ENCODE measurements at places on chromosomes 1 and 21.

DNA sequence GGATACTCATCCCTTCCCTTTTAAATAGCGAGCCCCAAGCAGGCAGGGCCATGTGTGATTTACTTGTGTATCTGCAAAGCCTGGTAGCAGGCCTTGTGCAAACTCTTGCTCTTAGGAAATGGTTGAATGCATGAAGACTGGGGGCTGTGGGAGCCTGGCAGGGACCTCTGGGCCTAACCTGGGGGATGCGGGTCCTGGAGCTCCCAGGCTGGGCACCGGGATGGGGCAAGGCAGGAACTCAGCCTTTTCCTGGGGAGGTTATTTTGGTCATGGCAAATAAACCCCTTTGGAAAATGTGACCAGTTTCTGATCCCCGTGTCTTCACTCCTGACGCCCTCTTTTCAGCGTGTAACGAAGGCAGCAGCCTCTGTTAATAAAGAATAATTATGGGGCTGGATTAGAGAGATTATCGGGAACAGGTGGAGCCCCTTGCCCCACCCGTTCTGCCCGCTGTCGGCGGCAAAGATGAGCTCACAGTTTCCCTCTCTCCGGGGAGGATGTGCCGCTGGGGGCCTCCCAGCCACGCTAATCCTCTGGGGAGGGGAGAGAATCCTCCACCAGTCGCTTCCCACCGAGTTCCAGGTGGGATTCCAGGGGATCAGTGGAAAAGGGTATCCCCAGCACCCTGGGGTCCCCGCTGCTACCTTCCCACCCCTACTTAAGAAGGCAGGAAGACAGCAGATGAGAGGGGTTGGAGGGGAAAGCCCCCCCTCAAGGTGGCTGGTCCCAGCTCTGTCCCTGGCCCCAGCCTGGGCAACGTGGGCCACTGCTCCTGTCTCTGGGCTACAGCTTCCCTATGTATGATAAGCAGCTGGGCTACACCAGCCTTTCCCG is 69.7 kb upstream of the WNT4 start:
- no peak for DNase-seq

- no peak for DNase-seq
These were observed 23.0 kb downstream of the ADAMTS5 start for GRCh38 chr21:26943921-26944320.

DNA sequence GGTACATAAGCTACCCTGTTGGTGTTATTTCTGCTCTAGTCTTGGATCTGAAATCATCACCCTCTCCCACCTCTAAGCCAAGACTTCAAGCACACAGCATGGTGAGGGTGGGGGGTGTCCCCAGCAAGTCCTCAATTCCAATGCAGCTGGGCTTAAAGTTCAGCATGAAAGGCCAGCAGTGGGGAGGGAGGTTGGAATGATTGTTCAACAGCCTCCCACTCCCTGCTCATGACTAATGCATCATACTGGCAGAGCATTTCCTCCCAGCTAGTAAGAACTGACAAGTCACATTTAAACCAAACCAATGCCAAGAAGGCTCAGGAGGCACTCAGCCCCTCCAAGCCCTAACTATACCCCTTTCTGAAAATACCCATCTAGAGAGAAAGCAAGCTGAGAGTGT is 50.1 kb downstream of the TIAM1 start:
- no peak for DNase-seq

DNA sequence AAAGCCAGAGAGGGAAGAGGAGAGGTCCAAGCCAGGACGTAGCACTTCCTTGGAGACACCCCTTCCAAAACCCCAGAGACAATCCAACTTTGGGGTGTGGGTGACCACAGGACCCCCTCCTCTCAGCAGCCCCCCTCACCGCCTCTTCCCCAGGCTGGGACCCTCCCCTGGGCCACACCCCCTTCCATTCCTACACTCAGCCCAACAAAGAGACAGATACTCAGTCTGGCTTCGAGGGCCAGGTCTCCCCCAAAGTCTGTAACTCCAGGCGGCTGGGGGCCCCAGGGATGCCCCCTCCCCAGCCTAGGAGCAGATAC is 1.4 kb downstream of the MEX3A start:
- no peak for DNase-seq

DNA sequence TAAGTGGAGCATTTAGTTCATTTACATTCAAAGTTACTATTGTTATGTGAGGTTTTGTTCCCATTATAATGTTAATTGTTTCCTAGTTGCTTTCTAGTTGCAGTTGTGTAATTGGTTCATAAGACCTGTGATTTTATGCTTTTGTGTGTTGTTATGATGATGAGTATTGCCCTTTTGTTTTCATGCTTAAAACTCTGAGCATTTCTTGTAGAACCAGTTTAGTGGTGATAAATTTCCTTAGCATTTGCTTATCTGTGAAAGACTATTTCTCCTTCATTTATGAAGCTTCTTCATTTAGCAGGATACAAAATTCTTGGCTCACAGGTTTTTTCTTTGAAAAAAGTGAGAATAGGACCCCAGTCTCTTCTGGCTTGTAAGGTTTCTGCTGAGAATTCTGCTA is 274.8 kb upstream of the SPAG17 start:
- DNase-seq, result no peak

DNA sequence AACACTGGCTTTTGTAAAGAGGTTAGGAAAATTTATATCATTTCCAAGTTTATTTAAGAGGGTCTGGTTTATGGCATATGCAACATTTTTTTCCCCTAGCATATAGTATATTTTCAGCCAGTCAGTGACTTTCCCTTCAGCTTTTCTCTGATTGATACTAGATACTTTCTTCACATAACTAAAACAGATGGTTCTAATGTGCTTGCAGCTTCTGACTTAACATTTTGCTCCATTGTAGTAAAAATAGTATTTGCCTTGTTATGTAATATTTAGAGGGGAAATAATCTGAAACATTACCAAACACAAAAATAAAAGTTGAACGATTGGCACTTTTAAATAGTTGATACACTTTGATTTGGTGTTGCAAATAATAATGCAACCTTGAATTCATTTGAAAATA is 191.7 kb downstream of the GPR52 start:
- DNase-seq, result no peak

- peak; percentile 63 for DNase-seq
These were observed 103.6 kb upstream of the SNX7 start for GRCh38 chr1:98557895-98558294.
